DMS79 (cell line): ENCODE measurements at places on chromosomes 1 and 21.
A peak's percentile ranks its signal among the peaks of the same experiment; 100 is the strongest.

GRCh38 chr1:151710187-151710840 lies 6.3 kb downstream of the CELF3 start:
- peak; percentile 11 for DNase-seq

DNA sequence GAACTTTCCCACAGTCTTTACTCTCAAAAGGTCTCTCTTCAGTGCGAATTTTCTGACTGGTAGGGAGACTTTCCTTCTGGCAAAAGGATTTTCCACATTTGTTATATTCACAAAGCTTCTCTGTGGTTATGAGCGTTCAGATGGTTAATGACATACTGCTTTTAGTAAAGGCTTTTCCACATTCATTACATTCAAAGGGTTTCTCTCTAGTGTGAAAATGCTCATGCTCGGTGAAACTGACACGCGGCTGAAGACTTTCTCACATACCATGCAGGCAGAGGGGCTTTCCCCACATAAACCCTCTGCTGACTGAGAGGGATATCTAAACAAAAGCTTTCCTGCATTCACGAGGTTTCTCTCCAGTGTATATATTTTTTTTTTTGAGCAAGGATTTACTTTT lies 9.9 kb upstream of the KLF18 start:
- DNase-seq = no peak

- no peak for DNase-seq
Observed at GRCh38 chr1:57839526-57839925, 415.7 kb upstream of the DAB1 start.

DNA sequence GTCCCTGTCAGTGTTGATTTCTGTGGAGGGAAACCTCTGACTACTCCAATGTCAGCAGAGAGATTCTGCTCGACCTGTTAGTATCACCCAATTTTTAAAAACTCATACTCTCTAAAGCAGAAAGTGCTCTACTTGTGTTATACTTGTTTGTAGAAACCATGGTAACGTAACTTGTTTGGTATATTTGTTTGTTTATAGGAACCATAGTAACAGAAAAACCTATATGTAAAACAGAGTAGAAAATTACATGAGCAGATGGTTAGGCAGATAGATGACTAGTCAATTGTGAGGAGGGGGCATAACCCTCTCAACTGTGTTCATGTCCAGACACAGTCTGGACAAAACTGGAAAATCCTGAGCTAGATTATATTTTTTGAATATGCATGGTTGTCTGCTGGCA lies 6.7 kb downstream of the TRIM45 start:
- DNase-seq = no peak

- no peak for DNase-seq
Observed at GRCh38 chr21:26443291-26443690, 129.8 kb downstream of the CYYR1 start.

DNA sequence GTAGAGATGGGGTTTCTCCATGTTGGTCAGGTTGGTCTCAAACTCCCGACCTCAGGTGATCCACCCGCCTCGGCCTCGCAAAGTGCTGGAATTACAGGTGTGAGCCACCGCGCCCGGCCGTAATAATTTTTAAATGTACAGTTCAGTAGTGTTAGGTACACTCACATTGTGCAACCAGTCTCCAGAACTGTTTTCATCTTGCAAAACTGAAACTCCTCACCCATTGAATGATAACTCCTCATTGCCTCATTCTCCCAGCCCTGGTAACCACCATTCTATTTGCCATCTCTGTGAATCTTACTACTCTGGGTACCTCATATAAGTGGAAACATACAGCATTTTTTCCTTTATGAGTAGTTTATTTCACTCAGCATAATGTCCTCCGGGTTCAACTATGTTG lies 3.4 kb downstream of the NLRP3 start:
- no peak for DNase-seq

DNA sequence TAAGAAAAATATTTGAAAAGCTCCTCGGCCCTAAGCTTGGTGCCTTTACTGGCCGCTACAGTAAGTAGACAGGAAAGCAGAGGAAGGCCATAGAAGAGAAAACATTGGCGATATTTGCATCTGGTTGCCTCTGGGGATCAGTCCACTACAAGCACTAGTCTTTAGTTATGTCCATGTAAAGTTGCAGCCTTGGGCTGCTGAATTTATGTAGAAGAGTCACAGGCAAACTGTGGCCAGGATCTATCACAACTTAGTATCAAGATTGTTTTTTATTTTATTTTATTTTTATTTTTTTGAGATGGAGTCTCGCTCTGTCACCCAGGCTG lies 228.7 kb upstream of the CAMK1G start:
- DNase-seq = no peak

- DNase-seq = no peak
Observed at GRCh38 chr1:938088-938683, 14.5 kb downstream of the SAMD11 start.

GRCh38 chr21:15121655-15122120 lies 56.9 kb upstream of the NRIP1 start:
- no peak for DNase-seq
